ENCODE measurements at places on chromosomes 4 and X.

DNA sequence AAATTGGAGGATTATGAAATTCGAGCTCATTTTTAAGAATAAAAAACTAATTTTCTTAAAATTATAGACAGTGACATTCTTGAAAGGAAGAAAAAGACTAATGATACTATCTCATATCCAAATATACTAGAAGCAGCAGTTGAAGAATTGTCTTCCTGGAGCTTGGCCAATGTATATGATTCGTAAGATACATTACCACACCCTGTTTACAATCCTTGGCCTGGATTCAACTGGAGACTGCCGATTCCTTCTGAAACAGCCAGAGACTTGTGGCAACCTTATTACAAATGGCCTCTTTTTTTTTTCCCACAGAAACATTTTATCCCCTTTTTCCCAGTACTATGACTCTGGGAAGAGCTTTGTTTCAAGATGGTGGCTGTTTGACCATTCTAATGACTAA is 571.2 kb upstream of the FAT1 start:
- ATAC-seq, result no peak

GRCh38 chrX:22742174-22742573 is 257.6 kb upstream of the DDX53 start:
- ATAC-seq, result no peak

- ATAC-seq, result no peak
Observed at GRCh38 chr4:21476757-21477156, 471.8 kb downstream of the KCNIP4 start.

DNA sequence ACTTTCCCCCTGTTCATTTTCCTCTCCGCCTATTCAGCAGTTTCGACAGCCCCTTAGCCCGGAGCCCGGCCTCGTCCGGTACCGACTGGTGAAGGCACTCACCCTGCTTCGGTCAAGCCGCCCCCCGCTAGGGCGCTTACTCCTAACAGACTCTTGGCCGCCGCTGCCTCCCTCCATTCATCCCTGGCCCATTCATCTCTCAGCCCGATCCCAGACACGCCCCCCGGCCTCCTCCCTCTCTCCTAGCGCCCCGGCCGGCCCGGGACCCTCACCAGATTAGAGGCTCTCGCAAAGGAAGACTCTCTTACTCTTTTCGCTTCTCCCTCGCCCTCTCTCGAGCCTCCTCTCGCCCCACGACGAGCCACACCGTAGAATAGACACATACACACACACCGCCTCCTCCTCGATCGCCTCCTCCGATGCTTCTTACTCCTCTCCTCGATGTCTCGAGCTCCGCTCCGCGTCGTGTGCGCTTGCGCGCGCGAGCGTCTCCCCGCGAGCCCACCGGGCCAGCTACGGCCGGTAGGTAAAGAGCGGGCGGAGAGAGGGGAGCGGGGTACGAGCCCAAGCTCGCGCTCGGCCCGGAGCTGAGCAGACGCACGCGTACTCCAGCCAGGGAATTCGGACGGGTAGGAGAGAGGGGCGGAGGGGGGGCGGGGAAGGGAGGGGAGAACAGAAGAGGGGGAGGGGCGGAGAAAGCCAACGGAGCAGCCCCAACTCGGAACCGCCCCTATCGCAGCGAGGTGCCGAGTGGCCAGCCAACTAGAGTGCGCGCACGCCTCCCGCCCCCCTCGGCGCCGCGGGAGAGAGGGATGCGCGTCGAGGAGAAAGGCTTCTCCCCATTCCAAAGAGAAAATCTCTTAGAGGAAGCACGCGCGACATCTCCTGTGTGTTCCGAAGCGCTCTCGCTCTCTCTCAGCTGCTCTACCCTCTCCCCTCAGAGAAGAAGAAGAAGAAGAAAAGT is at the start of gene WNK3:
Gene WNK3 (minus strand): TSS at position 633 of the 964 bp plus-strand sequence.
- peak; percentile 93 for ATAC-seq

DNA sequence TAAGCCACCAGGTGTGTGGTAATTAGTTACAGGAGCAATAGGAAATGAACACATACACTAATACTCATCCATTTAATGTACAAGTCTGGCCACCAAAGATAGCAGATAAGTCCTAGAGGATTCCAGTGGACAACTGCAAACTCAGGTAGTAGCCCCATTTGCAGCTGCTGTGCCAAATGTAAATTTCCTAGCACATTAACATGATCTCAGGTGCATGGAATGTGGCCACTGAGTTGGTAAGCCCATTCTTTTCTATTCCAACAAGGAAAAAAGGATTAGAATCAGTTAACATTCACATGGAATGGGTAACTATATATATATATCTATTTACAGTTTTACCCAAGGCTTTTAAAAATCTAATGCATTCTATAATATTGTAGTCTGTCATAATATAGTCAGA is 23.3 kb upstream of the FRAS1 start:
- no peak for ATAC-seq

- ATAC-seq, result no peak
Observed at GRCh38 chr4:147975933-147976928, 244.3 kb downstream of the ARHGAP10 start.

DNA sequence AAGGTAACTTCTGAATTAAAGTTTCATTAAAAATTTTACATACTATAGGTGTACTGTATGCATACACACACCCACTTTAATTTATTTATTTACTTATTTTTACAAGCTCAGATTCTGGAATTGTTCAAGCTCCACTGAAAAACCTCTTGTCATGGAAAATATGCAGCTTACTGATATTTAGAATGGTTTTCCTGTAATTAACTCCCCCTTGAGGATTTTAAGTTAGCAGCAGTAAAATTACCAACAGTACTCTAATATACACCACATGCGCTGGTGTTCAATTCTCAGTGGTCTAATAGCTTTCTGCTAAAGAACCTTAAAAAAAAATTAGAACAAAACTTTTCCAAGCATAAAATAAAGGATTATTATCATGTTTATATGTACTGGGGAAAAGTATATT is 12.0 kb downstream of the MAB21L2 start:
- ATAC-seq, result no peak

GRCh38 chr4:84151574-84151973 is 347.5 kb downstream of the NKX6-1 start:
- no peak for ATAC-seq

GRCh38 chrX:97322401-97322800 is 438.7 kb downstream of the RPA4 start:
- ATAC-seq, result no peak

DNA sequence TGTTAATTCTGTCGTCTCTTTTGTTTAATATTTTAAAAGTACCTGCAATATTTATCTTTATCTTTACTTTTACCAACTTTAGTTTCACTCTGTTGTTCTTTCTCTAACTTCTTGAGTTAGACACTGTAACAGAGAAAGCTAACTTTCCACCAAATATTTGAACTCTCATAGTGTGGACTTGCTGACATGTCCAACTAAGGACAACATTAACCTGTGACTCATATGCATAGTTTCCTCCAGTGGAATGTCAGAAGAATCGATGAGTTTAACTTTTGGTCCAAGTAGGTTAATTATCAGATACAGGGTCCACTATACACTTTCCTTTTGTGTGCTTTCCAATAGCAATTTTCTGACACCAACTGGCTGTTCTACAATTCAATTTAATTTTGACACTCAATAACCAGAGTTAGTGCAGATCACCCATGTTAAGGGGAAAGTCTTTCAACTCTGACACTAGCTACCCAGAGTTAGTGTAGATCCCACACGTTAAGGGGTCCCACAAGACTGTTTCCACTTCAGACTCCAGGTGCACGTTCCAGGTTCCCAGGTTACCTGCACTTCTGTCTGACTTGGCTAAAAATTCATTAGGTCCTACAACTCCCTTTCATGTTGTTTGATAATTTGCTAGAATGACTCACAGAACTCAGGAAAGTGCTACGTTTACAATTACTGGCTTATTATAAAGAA is 559.0 kb upstream of the AMOT start:
- ATAC-seq, result no peak

GRCh38 chrX:67781132-67781531 is 237.3 kb downstream of the AR start:
- peak; percentile 53 for ATAC-seq

DNA sequence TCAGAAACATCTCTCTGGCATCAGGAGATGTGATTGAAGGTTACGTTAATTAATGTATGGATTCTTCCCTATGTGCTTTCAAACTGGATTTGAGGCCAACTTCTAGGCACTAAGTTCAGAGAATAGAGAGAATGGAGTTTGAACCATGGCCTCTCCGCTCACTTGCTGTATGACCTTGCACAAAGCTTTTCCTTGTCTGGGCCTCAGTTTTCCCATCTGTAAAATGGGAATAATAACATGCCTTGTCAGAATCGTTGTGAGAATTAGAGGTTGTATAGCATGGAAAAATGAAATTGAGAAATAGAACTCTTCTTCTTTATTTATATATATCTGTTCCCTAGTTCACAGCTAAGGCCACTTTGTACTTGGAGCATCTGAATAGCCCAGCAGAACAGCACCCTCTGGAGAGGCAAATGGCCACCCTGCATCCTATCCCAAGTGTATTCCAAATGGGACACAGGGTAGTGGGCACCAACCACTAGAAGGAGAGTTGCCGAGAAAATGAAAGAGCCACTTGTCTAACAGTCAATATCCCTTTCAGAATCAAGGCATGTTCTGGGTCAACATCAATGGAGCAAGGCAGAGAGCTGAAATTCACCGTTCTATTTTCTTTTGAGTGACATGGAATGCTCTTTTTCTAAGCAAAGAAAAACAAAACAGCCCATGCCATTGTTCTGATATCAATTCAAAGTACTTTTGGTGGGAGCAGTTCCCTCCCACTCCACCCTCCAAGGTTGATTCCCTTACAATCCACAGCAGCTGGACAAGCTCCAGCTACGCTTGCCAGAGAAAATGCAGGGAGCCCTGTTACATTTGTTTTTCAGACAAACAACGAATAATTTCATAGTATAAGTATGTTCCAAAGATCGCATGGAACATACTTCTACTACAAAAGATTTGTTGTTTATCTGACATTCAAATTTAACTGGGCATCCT is 23.3 kb upstream of the MTM1 start:
- ATAC-seq, result no peak

DNA sequence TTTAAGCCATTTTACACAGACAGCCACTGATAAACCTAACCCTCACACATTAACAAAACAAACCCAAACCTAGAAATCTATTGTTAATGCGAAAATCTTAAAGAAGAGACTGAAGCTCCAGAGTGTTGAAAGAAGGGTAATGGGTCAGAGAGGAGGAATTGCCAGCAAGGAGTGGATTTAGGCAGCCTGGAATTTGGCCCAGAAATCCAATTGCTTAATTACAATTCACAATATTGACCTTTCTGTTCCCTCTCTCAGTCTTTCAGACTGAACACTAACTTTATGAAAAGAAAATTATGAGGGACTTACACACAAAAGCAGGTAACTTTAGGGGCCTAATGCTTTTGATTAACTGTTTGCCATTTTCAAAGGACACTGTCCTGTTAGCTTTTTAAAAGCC is 185.2 kb upstream of the GPC4 start:
- ATAC-seq, result no peak

DNA sequence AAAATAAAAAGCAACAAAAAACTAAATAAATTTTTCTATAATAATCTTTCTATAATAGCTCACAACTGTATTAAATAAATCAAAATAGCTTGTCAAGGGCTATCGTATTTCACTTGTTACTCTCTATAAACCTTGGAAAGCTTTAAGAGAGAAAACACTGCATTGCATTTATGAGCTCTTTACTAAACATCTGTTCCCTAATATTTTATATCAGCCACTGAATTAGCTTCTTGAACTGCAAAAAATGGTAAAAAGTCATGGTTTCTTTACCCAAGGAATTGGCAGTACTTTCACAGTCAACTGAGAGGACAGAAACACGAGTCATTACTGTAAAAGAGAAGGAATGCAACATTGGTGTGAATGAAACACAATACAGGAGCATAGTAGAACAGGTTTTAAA is 671.2 kb downstream of the PCDH18 start:
- no peak for ATAC-seq

DNA sequence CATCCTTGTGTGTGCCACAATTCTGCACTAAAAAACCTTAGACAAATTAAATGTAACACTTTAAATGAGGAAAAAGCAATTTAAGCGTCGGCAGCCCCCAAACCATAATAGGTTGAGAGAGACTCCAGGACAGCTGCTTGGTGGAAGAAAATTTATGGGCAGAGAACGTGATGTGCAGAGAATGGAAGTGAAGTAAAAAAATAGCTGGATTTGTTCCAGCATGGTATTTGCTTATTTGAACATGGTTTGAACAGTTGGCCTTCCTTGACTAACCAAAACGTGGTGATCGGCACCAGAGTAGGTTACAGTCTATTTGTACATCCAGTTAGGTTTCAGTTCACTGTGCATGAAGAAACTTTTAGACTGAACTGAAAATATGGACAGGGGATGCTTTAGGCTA is 343.0 kb upstream of the CPEB2 start:
- ATAC-seq, result no peak

GRCh38 chr4:61086357-61086756 is 113.8 kb upstream of the ADGRL3 start:
- no peak for ATAC-seq

DNA sequence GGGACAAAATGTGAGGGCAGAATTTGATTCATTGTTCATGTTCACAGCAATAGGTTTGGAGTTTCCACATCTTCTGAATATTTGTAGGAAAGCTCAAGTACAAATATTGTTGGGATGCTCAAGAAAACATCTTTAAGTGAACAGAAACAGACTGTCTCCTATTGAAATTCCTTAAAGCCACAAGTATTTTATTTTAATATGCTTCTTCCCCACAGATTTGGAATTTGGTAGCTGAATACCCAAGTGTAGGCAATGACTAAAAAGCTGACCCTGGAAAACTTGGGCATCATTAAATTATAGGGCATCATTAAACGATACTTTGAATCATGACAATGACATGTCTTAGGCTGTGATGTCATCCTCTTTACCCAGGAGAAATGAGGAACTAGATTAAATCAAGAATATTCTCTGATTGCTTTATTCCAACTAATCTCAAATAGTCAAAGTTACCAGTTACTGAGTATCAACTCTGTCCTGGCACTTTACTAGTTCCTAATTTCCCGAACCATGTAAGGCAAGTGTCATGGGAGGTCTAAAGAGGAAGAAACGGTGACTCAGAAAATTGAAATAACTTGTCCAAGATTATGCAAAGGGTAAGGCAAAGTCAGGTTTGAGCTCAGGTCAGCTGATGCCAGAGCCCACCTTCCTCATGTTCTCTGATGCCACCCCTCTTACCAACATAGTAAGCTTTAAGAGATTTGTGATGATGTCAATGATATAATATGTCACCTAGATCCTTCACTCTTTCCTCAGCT is 223.1 kb upstream of the LEF1 start:
- ATAC-seq, result no peak

- peak; percentile 13 for ATAC-seq
Observed at GRCh38 chr4:44071959-44072955, 376.4 kb downstream of the KCTD8 start.

DNA sequence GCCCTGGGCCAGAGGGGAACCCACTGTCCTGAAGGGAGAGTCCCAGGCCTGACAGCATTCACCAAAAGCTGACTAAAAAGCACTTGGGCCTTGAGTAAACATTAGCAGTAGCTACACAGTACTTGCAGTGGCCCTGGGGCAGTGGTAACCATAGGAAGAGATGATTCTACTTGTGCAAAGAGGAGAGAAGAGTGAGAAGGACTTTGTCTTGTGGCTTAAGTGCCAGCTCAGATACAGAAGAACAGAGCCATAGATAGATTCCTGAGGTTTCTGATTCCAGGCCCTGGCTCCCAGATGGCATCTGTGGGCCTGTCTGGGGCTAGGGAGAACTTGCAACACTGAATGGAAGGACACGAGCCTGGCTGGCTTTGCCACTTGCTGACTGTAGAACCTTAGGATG is 100.5 kb downstream of the PTCHD1 start:
- no peak for ATAC-seq

Data from gastroesophageal sphincter (tissue), 4 donors.